ENCODE measurements at places on chromosomes 13 and 19.
A peak's percentile ranks its signal among the peaks of the same experiment; 100 is the strongest.

DNA sequence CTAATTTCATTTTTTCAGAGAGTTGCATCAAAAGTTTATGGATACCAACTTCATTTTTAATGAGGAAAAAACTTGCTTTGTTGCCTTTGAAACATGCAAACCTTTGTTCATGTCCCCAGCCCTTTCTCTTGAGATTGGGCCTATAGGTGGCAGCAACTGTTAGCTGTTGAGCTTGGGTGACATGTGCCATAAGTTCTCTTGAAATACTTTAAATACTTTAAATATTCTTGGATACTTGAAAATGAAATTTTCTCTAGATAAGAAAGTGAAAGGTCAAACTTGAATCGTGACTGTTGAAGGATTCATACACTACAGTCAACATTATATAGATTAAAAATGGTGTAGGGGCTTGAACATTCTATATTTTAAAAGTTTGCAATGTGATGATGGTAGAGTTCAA is 294.9 kb downstream of the NDFIP2 start:
- H3K4me3 ChIP-seq: no peak overlapping the region
- no peaks in the 10 kb centered on the region for H3K27me3 ChIP-seq
- peak; percentile 81 for DNase-seq
- H3K36me3 ChIP-seq: no peaks in the 10 kb centered on the region
- H3K4me1 ChIP-seq: peaks cover 63% of the 10 kb centered on the region

DNA sequence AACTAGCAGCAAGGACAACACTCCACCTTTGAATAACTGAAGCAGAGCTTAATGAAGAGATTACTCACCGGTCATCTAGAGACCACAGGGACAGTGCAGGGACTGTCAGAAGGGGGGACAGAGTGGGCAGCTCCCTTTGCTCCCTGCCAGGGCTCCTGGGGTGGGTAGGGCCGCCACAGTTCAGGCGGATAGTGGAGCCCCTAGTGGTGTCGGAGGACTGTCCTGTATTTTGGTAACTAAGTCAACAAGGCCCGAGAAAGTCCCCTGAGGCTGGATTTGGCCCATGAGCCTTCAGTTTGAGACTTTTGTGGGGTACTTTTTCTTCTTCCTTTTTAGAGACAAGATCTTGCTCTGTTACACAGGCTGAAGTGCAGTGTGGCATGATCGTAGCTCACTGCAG is 44.6 kb downstream of the GJA3 start:
- H3K4me3 ChIP-seq: no peak overlapping the region
- H3K36me3 ChIP-seq: no peaks in the 10 kb centered on the region
- no peaks in the 10 kb centered on the region for H3K27me3 ChIP-seq

GRCh38 chr13:48232420-48233045 is 473 bp upstream of the ITM2B start:
- H3K36me3 ChIP-seq: no peaks in the 10 kb centered on the region
- no peak for DNase-seq
- no peaks in the 10 kb centered on the region for H3K27me3 ChIP-seq
- H3K27ac ChIP-seq: peak overlapping the region; percentile 90

DNA sequence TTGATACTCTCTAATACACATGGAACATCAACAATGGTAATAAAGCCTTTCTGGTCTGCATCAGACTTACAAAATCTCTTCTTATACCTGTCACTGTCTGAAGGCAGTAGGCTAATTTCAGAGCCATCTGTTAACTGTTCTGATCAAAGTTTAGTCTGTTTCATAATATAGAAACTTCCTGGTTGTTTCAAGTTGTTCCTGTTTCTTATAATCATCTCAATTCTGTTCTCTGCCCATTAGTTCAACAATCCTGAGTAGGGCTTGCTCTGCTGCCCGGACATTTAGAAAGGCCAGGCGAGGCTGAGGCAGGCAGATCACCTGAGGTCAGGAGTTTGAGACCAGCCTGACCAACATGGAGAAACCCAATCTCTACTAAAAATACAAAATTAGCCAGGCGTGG is 5.4 kb upstream of the ZSCAN5A start:
- no peak for DNase-seq
- peaks cover 4% of the 10 kb centered on the region for H3K4me1 ChIP-seq
- no peaks in the 10 kb centered on the region for H3K36me3 ChIP-seq
- no peaks in the 10 kb centered on the region for H3K27me3 ChIP-seq
- H3K27ac ChIP-seq: no peak overlapping the region
- H3K4me3 ChIP-seq: no peak overlapping the region

DNA sequence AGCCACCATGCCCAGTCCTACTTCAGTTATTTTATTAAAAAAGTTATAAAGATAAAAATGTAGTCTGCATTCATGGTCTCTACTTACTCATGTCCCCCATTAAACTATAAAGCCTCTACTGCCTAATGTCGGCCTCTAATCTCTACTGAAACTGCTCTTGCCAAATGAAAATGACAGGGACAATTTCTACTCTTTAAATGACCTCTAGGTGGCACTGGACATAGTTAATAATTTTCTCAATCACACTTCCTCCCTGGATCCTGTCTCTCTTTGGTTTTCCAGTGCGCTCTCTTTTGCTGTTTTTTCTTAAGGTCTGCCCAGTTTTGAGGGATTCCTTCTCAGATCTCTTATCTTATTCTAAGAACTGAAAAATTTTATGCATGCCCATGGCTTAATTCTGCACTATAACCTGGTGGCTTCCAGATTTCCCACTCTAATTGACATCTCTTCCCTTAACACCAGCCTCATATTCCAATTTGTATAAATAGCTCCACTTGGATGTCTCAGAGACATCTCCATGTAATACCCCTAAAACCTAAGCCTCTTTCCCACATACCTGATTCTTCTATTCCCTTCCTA is 54.3 kb downstream of the MTMR6 start:
- no peak overlapping the region for H3K4me3 ChIP-seq
- H3K27ac ChIP-seq: peak overlapping the region; percentile 24
- peaks cover 1% of the 10 kb centered on the region for H3K27me3 ChIP-seq
- H3K36me3 ChIP-seq: no peaks in the 10 kb centered on the region
- H3K4me1 ChIP-seq: peaks cover 6% of the 10 kb centered on the region
